ENCODE measurements at places on chromosomes 11 and 22.
A peak's percentile ranks its signal among the peaks of the same experiment; 100 is the strongest.

GRCh38 chr11:125959931-125960330 is 14.1 kb downstream of the VSIG10L2 start:
- no peak for DNase-seq

DNA sequence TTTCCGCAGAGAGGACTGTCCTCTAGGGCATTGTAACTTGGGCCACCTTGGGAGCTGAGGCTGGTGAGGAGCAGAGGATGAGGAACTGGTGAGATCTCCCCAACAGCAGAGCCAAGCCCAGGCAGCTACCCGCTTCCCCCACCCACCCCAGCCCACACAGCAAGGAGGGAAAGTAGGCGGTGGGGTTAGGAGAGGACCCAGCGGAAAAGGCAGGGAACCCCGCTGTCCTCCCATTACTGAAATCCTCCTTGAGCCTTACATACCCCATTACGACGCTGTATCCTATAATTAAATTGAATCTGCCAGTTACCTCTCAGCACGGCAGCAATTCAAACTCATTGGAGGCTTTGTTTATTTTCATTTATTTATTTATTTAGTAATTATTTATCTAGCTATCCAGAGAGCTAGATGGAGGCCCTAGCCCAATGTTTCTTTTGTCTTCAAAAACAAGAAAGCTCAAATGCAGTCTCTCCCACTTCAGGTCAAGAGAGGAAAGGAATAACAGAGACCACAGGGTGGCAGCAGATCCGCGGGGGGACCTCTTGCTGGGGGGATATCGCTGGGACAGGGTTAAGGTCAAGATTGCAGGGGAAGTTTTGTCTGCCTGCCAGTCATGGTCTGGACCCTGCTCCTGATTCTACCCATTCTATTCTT is 218.0 kb downstream of the ST3GAL4 start:
- DNase-seq = no peak

GRCh38 chr22:33539902-33540751 is 380.1 kb downstream of the LARGE1 start:
- DNase-seq = no peak

DNA sequence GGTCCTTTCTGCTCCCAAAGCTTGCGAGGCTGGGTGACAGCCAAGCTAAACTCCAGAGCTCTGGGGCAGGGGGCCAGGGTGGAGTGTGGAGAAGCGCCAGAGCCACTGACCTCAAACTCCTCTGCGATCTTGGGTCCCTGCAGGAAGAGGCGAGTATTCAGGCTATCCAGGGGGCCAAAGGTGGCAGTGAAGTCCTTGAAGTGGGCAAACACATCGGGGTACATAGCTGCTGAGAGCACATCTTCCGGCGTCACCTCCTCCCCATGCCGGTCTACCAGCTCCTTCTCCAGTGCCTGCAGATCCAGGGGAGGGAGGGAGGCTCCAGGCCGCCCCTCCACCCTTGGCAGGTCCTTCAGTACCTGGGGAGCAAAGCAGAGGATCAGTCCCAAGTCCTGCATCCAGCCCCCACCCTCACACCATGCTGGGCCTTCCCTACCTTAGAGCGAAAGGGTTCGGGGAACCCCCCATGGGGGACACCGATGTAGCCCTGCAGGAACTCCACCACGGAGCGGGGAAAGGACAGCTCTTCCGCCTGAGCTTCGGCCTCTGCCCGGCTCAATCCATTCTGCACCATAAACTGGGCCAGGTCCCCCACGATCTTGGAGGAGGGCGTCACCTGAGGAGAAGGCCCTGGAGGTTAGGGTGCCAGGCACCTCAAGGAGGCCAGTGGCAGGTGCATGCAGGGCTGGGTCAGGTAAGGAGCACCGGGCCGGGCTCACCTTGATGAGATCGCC is 6.4 kb downstream of the RCE1 start:
- DNase-seq = no peak

GRCh38 chr11:1195682-1196515 is 27.0 kb upstream of the MUC5B start:
- no peak for DNase-seq

DNA sequence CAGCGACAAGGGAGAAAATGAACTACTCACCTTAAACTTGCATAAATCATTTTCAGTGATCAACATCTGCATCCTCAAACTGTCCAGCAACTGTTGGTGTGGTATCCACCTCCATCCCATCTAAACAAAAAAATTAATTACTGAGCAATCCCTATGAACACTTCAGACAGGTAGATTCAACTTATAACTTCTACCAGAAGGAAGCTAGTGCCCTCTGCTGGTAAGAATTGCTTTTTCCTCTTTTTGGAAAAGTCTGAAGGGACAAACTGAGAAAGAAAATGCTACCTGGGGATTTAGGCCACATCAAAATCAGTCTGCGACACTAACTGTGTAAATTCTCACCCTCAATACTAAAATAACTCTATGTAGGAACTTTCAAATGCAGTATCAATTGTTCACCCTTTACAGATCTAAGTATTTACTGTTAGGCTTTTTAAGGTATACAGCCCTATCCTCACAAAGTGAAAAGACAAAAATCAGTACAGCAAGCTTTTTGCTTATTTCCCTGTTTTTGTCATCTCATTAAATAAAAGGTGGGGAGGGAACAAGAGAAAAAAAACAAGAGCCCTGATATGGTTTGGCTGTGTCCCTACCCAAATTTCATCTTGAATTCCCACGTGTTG is 17.9 kb downstream of the CLNS1A start:
- DNase-seq = no peak

DNA sequence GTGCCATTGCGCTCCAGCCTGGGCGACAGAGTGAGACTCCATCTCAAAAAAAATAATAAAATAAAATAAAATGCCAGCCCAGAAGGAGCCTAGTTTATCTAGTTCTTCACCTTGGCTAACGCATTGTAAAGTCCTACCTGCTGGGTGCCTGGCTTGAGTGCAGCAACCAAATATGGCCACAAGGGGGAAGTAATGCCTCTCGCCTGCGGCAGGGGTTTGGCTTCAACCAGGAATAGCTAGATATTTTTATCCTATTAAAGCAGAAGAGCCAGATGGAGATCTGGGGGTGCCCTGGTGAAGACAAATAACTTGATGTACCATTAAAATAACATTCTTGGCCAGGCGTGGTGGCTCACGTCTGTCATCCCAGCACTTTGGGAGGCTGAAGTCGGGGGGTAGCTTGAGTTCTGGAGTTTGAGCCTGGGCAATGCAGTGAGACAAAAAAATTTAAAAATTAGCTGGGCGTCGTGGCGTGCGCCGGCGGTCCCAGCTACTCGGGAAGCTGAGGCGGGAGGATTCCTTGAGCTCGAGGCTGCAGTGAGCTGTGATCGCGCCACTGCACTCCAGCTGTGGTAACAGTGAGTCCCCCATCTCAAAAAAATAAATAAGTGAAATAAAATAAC is 20.6 kb upstream of the PLEKHB1 start:
- DNase-seq = peak; percentile 56

DNA sequence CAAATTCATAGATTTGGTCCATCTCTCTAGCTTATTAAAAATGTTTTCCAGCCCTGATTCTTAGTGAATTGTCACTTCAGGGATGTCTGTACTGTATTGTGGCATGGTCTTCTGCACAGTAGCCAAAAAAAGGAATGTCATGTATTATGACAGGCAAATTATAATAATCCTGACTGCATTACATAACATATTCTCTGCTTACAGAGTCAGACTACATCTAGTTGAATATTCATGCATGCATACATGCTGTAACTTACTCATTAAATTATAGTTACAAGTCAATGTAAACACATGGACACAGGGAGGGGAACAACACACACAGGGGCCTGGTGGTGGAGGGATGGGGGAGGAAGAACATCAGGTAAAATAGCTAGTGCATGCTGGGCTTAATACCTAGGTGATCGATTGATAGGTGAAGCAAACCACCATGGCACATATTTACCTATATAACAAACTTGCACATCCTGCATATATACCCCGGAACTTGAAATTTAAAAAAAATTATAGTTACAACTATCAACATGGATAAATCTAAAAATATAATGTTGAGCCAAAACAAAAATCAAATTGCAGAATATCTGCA is 31.5 kb upstream of the SMCO4 start:
- DNase-seq = no peak

Data from stimulated activated CD4-positive, alpha-beta T cell treated with anti-CD3 and anti-CD28 coated beads, Interleukin-4, amount 100 ng/mL, for 48 hours (primary cell).